T follicular helper cell (primary cell): ENCODE measurements at places on chromosomes 3 and 15.

DNA sequence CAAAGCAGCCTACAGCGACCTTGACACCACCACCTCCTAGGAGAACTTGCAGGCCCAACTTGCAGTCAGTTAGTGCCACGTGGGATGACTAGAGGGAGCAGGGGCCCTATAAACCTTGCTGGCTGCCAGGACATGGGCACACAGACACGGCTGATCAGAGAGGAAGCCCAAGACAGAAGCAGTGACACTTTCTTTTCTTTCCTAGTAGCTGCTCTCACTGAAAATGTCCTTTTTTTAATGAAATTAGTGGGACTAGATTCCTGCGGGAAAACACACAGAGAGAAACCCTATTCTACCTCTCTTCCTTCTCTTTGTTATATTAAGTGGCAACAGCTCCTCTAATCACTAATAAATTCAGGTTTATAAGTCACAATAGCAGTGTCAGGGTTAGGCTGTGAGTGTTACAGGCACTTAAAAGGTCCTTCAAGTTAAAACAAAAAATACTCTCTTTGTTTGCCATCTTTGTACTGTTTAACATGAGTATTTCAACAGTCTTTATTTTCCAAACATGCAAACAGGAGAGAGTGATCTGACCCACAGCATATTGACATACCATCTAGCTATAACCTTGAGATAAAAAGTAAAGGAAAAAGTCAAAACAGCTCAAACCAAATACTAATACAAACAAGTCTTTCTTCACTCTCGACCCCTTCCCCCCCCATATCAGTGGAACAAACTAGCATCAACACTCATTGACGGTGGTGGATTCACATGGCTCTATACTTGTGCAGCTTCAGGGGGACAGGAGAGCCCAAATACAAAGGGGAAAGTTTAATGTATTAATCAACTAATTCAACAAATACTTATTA lies 2.1 kb upstream of the TMEM212 start:
- no peak for DNase-seq

GRCh38 chr15:82307714-82308081 lies 41.6 kb downstream of the GOLGA6L10 start:
- no peak for DNase-seq

DNA sequence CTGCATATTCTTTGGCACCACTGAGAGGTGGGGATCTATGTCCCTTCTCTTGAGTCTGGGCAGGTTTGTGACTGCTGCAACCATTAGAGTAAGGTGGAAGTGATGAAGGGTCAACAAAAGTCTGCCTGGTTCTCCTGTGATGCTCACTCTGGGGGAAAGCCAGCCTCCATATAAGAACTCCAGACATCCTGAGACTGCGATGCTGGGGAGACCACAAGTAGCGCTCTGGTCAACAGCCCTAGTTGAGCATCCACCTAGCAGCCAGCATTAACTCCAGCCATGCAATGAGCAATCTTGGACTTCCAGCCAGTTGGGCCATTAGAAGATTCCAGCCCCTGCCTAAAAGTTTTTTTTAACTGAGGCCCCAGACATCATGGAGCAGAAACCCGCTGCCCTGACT lies 62.8 kb downstream of the SCN11A start:
- no peak for DNase-seq

GRCh38 chr3:46825450-46825849 lies 37.8 kb downstream of the MYL3 start:
- DNase-seq = no peak
